ENCODE measurements at places on chromosomes 5 and 9.

DNA sequence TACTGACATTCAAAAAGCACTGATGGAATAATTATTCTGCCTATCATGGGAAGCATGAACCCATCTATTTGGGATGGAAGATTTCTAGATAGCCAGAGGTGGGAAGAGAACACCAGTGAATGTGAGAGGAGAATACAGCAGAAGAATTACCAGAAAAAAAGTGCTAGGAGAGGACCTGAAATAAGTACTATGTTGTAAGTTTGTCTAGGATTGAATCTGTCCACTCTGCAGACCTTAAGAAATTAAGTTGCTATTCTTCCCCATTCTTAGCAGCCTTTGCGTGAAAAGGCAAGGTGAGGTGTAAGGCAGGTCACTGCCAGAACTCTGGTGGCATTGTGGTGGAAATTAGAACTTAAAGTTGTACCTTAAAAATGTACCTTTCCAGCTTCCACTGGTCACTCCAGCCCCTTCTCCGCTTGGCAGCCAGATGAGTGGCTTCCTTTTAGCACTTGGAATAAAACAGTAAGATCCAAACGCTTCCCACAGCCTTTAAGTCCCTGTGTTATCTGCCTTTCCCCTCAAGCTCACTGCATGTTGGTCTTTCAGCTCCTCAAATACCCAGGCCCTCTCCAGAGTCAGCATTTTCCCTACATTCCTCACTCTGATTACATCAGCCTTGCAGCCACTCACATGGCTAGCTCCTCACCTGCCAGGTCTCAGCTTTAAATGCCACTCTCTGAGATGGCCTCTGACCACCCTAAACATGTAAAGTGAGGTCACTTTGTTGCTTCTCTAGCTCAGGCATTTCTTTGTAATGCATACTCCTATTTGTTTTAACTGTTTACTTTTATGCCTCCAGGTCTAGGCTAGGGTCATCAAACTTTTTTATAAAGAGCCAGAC, 253.0 kb downstream of the EPB41L4A start:
- DNase-seq = no peak

GRCh38 chr9:123776708-123777537, 153.0 kb downstream of the DENND1A start:
- DNase-seq = no peak

GRCh38 chr5:151683444-151683843, 3.3 kb downstream of the SPARC start:
- DNase-seq = no peak

DNA sequence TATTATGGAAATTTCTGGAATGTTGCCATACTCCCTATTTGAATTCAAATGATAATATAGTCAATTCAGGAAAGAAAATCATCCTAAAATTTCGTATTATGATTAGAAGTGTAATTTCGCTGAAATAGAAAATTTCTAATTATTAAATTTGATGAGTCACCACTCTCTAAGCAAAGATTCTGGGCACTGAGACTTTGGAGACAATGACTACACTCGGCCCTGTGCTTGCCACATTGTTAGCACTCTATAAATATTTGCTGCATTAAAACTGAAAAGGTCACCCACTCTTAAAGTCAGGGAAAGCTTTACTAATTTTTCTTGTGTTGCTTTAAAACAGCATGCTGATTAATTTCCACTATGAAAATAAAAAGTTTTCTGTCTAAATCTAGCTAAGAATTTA, 240.3 kb downstream of the TLE4 start:
- DNase-seq = no peak

DNA sequence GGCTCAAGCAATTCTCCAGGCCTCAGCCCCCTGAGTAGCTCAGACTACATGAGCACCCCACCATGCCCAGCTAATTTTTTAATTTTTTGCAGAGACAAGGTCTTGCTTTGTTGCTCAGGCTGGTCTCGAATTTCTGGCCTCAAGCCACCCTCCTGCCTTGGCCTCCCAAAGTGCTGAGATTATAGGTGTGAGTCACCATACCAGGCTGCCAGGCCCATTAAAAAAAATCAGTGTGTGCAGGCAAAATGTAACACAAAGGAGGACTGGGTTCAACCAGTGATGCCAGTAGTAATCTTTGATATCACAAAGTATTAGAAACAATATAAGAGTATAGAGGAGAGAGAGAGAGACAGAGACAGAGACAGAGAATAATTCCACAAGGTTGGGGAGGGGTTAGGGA, 322.7 kb downstream of the MSX2 start:
- no peak for DNase-seq

DNA sequence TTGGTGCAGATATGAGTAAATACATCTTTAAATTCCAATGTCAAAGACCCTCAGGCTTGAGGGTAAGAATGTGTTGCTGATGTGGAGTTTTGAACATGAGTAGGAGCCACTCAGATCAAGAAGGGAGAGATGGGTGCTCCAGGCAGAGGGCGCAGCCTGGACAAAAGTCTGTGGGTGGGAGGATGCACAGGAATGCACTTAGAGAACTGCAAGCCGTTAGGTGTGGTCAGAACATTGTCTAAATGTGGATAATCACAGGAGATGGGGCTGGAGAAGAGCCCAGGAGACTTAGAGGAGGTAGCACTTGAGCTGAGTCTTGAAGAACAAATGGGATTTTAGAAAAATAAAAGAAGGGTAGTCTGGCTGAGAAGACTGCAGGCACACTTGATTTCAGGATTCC, 255.5 kb downstream of the PAPPA start:
- no peak for DNase-seq

- no peak for DNase-seq
Observed at GRCh38 chr5:170159101-170159698, 53.5 kb downstream of the FOXI1 start.

- no peak for DNase-seq
Observed at GRCh38 chr9:110309681-110310080, 28.0 kb downstream of the TXNDC8 start.

DNA sequence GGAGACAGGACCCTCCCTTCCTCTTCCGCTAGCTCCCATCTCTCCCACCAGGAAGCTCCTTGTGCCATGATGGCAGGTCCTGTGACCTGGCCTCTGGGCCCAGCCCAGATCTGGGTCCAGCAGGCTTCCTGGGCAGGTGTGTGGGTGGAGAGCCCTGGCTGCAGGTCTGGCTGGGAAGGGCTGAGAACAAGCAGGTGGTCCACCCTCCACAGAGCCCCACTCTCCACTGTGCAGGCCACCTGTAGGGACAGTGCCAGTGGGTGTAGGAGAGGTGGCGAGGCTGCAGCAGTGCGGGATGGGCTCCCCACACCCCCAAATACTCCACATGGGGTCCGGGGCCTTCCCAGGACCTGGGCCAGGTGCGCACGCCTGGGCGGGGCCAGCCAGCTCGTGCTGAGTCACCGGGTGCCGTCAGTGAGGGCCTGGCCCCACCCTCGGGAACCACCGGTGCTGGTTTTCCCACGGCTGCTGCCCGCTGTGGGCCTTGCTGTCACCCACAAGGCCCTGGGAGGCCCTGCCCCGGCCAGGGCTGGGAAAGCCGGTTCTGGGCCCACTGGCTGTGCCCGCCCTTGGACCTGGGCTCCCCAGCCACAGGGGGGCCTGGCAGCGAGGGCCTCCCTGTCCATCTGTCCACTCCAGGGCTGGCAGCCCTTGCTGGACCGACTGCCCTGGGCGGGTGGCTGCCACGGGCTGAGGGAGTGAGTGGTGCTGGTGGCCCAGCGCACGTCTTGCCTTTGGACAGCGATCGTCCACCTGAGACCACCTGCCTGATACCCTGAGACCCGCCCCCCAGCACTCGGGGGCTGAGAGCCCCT, 9.3 kb upstream of the NRARP start:
- peak; percentile 52 for DNase-seq

- DNase-seq = no peak
Observed at GRCh38 chr9:106722051-106722753, 140.8 kb upstream of the ZNF462 start.

DNA sequence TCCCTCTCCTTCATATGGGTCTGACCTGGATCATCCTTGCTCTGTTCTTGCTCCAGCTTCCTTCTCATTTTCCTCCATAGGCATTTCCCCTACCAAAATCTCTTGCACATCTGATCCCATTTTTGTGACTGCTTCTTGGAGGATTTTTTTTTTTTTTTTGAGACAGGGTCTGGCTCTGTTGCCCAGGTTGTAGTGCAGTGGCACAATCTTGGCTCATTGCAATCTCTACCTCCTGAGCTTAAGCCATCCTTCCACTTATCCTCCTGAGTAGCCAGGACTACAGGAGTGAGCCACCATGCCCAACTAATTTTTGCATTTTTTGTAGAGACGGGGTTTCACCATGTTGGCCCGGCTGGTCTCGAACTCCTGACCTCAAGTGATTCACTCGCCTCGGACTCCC, 10.5 kb upstream of the JMY start:
- no peak for DNase-seq

DNA sequence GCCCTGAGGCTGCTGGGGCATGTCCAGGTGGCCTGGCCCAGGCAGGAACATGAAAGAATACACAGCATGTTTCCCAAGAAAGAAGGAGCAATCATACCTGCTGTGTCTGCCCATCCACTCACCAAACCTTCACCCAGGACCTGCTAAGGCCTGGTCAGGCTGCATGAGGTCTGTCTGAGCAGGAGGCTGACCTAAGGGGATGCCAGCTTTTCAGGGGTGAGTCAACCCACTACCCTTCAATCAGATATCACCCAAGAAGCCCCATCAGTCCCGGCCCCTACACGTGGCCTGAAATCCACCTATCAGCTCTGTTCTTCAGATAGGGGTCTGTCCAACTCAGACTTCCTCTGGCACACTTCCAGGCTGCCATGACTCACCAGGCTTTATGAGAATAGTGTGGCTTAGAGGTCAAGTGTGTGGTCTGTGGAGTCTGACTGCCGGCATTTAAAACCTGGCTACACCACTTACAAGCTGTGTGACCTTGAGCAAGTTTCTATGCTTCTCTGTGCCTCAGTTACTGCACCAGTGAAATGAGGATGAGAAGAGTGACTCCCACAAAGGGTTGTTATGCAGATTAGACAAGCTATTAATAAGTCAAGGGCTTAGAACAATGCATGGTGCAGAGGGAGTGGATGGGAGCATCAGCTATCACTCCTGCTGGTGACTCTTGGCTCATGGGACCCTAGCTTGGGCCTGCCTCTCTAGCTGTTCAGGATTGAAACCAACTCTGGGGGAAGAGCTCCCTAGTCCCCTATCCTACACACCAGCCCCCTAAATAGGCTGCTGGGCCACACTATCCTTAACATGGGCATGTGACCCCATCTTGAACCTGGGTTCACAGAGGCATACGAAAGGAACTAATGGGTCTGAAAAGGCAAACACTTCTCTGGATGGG, 130.3 kb downstream of the PAX5 start:
- peak; percentile 26 for DNase-seq

DNA sequence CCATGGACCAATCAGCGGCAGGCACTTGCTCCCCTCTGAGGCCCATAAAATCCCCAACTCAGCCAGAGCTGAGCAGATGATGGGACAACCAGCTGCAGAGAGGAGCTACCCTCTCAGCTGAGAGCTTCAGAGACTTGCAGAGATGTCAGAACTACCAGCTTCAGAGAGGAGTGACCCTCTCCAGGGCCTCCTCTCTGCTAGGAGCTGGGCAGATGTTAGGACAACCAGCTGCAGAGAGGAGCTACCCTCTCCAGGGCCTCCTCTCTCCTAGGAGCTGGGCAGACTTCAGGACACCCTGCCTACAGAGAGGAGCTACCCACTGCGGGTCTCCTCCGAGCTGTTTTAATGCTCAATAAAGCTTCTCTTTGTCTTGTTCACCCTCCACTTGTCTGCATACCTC, 3.0 kb upstream of the AUH start:
- DNase-seq = no peak

DNA sequence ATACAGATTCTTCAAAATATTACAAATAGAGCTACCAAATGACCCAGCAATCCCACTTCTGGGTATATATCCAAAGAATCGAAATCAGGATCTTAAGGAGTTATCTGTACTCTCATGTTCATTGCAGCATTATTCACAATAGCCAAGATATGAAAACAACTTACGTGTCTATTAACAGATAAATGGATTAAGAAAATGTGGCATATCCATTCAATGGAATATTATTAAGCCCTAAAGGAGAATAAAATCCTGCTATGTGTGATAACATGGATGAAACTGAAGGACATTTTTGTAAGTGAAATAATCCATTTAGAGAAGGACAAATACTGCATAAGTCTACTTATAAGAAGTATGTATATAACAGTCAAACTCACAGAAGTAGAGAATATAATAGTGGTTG, 450.6 kb downstream of the TMEM232 start:
- no peak for DNase-seq

DNA sequence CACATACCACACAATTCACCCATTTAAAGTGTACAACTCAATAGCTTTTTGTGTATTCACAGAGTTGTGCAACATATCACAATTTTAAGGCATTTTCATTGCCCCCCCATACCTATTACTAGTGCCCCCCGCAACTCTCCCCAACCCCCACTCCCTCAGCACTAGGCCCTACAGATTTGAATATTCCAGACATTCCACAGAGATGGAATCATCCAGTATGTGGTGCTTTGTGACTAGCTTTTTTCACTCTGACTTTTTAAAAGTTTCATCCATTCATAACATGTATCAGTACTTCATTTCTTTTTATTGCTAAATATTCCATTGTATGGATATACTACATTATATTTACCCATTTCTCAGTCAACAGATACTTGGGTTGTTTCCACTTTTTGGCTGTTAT, 102.9 kb upstream of the LRRTM2 start:
- DNase-seq = no peak

- no peak for DNase-seq
Observed at GRCh38 chr5:68290260-68290674, 74.7 kb downstream of the PIK3R1 start.

GRCh38 chr9:37056046-37056920, 22.2 kb upstream of the PAX5 start:
- DNase-seq = no peak

DNA sequence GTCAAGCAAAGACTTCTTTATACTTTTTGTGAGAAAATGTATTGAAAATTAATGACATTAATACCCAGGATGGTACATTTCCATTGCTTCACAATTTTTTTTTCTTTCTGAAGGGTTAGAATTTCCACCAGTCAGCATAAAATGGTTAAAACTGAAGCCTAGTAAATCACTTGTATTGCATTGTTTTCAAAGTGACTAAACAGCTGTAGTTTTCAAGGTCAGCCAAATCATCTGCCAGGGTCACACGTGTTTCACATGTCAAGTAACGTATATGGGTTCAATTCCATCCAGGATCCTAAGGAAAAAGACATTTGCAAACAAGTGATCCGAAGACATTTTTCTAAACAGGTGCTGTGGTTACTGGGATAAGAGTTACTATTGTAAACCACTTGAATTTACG, 574.2 kb downstream of the RAB3C start:
- no peak for DNase-seq

- DNase-seq = no peak
Observed at GRCh38 chr9:7117676-7118561, 360.1 kb downstream of the KDM4C start.

- no peak for DNase-seq
Observed at GRCh38 chr5:97131139-97131710, 11.2 kb downstream of the LIX1 start.

GRCh38 chr5:58922461-58923171, 339.7 kb downstream of the RAB3C start:
- DNase-seq = no peak

All from ecto neural progenitor cell (in vitro differentiated cells).